ENCODE measurements at places on chromosomes 12 and 14.
A peak's percentile ranks its signal among the peaks of the same experiment; 100 is the strongest.

DNA sequence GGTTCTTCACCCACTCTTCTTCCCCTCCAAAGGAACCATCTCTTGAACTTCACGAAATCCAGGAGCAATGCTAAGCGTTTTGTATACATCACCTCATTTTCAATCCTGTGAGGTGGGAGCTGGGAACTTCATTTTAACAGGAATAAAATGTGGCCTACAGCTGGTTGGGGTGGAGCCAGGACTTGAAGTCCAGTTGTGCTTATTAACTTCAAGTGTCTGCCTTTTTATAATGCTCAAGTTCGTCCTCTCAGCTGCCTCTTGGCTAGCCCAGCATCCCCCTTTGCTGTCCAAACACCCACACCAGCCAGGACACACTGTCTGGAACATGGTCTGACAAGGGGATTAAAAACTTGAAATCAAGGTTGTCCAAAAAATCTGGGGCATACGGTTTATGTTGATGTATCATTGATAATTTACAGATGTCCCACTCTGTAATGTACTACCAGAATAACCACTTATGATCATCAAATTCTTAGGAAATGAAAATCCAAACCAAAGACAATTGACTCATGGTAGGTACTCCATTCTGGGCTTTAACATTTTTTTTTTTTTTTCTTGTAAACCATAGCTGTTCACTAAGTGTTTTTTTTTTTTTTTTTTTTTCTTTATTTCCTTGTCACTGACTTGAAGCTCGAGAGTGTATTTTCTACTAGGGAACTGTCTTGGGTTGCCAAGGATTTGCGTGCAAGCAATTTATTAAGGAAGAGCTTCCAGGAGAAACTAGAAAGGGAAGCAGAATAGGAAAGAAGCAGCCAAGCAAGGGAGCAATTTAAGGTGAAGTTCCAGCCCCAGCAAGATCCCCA is 252.3 kb downstream of the EFCAB11 start:
- DNase-seq, result no peak

DNA sequence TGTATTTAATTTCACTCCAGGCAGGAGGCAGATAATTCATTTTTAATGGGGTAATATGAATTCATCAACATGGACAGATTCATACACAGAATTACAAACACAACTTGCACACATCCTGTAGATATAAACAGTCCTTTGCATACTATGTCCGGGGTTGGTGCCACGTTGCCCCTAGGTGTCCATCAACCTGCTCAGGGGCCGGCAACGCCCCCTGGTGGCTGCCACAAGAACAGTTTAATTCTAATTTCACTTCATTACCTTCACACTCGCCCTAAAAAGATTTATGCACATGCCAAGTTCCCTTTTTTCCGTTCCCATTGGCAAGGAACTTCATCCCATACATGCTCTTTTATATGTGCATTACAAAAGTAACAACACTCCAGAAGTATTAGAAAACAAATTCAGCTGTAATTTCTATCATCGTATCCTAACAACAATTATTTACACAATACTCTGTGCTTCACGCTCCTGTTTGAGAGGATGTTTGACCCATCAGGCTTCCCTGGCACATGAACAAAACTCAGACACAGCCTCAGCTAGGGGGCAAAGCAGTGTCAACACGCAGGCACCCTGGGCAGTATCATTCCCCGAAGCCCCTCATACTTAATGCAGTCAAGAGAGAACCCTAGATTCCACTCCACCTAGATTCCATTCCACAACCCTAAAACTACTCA is 15.5 kb downstream of the MANSC1 start:
- peak; percentile 41 for DNase-seq

GRCh38 chr12:114967151-114967550 is 283.2 kb upstream of the TBX3 start:
- no peak for DNase-seq

DNA sequence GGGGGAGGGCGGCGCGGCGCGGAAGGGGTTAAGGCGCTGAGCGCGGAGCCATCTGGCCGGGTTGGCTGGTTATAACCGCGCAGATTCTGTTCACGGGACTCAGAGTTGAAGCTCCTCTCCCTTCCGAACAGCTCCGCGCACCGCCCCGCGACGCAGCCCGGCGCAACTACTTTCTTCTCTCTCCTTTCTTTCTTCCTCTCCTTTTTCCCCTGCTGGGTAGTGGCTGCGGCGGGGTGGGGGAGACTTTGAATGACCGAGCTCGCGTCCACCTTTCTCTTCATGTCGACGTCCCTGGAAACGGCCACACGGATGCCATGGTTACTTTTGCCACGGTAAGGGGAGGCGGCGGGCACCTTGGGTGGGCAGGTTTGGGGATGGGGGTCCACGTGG is at the start of gene NTF3:
Gene NTF3, plus strand, starts transcription at position 98 of the 390 bp plus-strand sequence. Its CDS starts 217 bp downstream, at position 315.
- DNase-seq, result no peak

DNA sequence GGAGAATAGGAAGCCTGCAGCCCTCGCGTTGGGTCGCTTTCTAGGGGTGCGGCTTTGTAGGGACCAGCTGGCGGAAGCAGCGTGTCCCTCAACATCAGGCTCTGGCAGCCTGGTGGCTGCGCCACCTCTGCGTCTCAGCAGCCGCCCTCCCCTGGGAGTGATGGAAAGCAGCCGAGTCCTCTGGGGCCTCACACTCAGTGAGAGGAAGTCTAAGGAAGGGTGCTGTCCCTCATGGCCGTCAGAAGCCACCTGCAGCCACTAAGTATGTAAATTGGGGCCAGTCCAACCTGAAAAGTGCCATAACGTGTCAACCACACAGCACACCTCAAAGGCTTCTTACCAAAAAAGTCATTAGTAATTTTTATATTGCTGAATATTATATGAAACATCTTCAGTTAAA is 80.3 kb downstream of the WDR20 start:
- DNase-seq, result no peak

GRCh38 chr14:67690011-67690410 is 5.6 kb downstream of the RDH11 start:
- DNase-seq, result no peak

- DNase-seq, result no peak
Observed at GRCh38 chr14:67477926-67478799, 10.4 kb downstream of the TMEM229B start.

- peak; percentile 25 for DNase-seq
Observed at GRCh38 chr12:53299101-53299453, 418 bp upstream of the MYG1 start.

DNA sequence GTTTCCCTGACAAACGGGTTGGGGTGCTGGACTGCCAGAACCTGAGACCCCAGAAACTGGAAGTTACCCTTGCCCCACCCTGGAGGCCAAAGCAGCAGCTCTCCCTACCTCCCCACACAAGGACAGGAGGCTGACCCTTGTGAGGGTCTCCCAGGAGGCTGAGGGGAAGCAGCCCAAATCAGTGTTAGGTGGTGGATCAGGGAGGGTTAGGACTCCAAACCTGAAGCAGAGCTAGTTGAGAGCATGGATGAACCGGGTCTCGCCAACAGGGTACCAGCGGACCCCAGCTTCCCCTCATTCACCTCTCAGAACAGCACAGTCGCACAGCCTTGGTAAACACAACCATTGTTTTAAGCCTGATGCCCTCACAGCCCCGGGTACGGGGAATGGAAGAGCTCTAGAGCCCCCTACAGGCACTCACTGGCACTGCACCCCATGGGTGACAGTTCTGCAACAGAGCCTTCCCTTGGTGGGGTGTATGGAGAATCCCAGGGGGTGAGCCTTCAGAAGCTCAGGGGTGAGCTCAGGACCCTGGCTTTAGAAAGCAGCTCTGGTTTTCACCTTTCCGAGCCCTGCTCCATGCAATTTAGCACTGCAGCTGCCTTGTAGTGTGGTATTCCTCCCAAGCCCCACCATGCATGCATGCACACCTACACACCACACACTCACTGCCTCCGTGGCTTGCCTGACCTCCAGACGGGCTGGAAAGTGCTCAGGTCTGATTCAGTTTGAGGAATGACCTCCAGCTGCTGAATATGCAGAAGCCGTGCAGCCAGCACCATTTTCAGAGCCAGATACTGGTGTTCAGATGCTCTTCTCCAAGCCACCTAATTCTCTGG is 11.2 kb downstream of the ESRRB start:
- DNase-seq, result peak; percentile 48

- DNase-seq, result no peak
Observed at GRCh38 chr12:117213295-117213808, 23.1 kb upstream of the FBXO21 start.

GRCh38 chr12:32983968-32984367 is 87.4 kb upstream of the PKP2 start:
- DNase-seq, result no peak

DNA sequence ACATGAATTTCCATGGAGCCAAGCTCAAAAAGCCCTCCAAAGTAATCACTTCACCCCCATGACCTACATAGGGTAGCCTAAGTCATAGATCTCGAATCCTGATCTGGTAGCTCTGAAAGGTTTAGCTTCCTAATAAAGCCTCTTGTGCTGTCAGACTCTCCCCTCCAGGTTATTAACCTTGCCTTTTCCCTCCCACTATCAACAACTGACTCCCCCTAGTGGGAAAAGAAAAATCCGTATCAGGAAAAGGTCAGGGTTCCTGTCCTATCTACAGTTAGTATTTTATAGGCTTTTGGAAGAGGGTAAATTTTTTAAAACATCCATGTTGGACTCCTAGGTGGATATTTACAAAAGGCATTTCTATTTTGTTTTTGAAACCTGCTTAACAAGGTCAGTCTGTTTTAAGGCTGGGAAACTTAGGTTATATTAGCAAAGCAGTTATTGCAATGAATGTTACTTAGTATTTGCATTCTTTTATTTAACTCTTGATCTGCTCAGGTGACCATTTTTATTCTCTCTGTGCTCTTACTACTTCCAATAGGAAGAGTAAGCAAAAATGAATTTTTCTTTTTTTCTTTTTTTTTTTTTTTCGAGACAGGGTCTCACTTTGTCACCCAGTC is 8.0 kb downstream of the YY1 start:
- DNase-seq, result no peak

DNA sequence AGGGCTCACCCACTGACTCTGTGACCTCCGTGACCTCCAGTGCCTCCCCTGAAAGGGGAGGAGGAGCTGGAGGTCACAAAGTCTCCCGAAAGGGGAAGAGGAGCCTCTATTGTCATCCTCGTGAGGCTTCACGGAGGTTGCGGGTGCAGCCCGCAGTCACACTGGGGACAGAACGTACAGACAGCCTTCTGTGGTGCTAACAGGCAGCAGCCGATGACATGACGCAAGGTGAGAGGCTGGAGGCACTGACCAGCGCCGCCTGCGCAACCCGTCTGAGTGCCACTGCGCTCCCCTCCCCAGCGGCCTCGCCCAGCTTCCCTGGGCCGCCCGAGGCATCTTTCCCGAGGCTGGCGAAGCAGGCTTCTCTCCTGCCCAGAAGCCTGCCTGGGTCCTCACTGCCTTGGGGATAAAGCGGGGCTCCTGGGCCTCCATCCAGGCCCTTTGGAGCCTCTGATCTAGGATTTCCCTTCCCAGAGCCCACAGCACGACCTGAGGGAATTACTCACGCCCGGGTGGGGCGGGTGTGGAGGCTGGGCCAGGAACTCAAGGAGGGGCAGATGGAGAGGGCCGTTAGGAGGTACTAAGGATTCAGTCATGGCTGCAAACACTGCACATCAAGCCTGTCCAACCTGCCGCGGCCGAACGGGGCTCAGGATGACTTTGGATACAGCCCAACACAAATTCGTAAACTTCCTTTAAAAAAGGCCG is 12.3 kb upstream of the LBHD2 start:
- no peak for DNase-seq

DNA sequence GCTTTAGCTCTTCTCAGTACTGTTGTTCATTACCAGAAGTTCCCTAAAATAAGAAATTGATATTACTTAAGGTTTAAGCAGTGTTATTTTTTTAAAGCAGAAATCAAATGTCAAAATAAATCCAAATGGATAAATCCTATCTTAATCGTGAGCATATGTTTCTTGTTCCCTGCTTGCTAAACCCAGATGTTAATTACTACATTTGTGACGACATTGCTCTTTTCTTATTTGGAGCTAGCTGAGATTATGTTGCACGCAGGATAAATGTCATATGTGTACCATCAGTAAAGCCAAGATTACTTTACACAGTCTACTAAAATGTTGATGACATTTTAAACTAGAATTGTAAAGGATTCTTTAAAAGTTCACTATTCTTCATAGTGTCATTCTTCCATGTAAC is 157.5 kb downstream of the PLCZ1 start:
- DNase-seq, result no peak

DNA sequence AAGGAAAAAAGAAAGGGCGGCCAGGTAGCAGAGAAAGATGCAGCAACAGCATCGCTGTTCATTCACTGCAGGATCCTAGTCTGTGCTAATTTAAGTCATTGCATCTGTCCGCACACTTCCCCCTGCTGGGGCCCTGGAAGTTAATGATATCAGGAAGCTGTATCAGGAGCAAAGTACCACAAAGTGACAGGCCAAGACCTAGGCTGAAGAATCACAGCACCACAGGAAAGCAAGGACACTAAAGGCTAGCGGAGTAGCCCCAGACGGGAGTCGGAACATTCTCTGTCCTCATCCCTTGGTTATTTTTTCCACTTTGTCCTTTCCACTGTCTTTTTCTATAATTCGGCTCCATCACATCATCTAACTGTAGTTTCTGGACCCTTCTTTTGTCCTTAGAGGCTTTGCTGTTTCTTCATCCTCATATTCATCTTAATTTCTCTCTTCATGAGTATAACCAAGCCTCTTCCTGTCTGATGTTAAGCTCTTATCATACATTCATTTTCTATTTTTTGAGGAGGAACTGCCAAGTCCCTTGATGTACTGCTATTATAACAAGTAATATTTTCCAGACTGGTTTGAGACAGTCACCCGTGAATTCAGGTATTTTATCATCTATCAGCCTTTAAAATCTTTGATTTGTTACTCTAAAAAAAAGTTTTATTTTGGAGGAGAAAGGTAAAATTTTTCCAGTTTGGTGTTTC is 28.3 kb downstream of the DUSP16 start:
- no peak for DNase-seq

DNA sequence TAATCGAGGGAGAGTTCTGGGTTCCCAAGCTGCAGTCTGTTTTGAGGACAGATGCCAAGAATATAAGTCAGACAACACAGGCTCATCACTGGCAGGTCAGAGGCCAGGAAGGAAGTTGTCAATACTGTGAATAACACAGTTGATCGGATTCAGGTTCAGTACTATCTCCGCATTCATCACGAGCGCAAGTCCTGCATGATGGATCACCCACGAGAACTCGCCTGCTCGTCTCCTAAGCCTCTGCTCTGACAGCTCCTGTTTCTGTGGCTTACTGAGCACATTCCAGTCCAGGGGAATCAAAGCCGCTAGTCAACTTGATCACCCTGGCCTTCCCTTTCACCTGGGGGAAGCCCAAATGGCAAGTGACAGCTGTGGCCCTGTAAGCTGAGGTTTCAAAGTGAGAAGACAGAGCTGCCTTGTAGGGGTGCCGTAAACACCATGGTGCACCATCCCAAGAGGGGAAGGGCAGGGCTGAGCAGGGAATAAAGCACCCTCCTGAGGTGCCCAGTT is 60.1 kb upstream of the DICER1 start:
- no peak for DNase-seq

DNA sequence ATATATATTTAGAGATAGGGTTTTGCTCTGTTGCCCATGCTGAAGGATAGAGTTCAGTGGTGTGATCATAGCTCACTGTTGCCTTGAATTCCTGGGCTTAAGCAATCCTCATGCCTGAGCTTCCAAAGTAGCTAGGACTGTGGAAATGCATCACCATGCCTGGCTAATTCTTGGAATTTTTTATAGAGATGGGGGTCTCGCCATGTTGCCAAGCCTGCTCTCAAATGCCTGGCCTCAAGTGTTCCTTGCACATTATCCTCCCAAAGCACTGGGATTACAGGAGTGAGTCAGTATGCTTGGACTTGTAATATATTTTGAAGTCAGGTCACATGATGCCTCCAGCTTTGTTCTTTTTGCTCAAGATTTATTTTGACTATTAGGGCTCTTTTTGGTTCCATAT is 178.0 kb downstream of the RPAP3 start:
- no peak for DNase-seq

Measured in stimulated activated CD4-positive, alpha-beta T cell treated with anti-CD3 and anti-CD28 coated beads, Interleukin-15, amount 100 ng/mL, for 48 hours (primary cell).